ENCODE measurements at places on chromosomes 12 and 14.
A peak's percentile ranks its signal among the peaks of the same experiment; 100 is the strongest.

DNA sequence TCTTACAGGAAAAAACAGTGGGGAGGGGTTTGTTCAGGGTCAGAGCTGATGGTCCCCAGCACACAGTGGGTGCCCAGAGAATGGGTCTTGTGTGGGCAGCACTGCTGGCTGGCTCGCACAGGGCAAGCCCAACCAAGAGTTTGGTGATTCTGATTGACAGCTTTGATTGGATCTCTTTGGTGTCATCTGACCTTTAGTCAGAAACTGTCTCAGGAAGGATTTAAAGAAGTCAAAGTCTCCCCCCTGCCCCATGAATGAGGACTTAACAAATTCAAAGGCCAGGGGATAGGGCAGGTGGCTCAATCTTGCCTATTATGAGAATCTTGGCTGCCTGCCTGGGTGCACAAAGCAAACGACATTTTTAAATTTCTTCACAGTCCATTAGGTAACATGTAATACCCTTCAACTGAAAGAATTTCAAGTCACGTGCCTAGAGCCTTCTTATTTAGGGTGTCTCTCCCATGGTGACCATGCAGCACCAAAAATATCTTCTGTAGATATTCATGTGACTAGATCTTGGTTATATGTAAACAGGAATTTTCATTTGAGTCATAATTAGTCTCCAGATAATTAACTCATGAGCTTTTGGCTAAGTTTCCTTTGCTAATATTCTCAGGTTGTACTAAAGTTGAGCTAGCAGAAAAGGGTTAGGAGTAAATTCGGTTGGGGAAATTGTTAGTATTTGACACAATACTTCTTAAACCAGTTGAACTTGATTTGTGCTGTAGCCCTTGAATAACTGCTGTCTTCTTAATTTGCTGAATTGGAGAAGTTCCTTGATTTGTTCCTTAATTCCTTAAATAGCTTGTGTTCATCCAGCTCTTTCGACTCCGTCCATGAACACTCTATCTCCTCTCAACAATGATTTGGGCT is 54.5 kb upstream of the HECTD1 start:
- DNase-seq = no peak

DNA sequence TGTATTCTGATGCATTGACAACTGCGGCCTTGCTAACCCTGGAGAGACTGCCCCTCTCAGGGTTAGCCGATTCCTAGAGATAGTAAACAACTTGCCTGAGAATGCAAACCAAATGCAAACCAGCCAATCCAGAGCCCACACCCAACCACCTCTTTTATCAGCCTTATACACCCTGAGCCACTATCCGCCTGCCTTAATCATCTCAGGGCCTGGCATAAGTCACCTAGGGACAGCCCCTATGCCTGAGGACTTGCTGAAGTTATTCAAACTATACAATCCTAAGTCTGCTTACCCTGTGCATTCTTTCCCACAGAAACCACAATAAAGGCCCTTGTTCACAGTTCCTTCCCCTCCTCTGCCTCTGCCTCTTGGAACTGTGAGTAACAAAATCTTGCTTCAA is 177.2 kb downstream of the KCNA5 start:
- DNase-seq = no peak

GRCh38 chr14:36522972-36523715 is 3.1 kb upstream of the NKX2-1 start:
- DNase-seq = no peak

GRCh38 chr14:20499108-20499507 is 6.2 kb upstream of the RNASE10 start:
- DNase-seq = no peak

DNA sequence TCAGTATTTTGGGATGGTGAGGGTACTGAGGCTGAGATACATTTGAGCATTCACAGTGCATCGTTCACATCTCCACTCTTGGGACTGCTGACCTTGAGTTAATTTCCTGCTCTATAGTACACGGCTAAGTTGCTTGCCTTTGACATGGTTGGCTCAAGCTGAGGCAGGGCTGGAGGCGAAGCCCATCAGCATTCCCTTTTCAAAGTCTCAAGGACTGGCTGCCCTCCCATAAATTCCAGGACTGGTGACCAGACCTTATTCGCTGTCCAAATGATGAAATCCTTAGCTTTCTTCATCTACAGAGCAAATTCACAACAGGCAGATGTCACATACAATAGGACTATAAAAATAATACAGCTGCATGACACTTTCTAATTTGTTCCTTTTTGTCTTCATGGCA is 85.9 kb downstream of the SSPN start:
- DNase-seq = no peak

DNA sequence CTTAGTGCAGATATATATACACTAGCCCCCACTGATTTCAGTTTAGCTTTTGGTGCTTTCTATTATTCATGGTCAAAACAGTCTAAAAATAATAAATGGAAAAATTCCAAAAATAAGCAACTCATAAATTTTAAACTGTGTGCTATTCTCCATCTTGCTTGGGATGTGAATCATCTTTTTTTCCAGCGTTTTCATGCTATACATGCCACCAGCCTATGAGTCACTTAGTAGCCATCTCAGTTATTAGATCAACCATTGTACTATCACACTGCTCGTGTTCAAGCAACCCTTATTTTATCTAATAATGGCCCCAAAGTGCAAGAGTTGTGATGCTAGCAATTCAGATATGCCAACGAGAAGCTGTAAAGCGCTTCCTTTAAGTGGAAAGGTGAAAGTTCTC is 73.9 kb upstream of the KRR1 start:
- no peak for DNase-seq

DNA sequence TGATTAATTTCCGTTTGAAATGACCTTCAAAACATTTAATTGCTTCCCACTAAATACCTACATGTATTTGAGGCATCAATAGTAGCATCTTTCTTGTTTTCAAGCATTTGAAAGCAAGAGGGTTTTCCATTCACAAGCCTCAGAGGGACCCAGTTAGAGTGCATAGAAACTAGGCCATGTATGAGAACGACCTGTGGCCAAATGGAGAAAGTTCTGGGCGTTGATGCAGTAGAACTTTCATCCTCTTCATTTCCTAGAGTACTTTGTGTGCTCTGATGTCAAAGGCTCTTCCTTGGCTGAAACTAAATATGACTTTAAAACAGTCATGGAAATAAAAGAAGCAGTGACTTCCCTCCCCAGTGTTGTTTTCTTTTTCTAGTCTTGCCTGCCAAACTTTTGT is 944 bp upstream of the DHRS7 start:
- no peak for DNase-seq

DNA sequence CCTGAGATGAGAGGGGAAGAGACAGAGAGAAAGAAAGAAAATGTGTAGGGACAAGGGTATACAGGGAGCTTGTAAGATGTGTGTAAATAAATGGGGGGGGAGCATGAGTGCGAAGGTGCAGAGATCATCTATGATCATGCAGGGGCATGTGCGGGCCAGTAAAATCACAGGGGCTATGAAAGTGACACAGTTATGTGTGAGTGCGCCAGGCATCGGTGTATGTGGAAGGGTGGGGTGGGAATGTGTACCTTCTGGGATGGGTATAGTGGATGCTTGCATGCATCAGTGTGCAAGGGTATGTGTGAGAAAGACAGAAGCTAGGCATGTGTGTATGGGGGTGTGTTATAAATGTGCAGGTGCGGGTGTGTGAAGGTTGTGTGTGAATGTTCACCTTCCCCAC is 18.4 kb upstream of the KRT78 start:
- DNase-seq = no peak

DNA sequence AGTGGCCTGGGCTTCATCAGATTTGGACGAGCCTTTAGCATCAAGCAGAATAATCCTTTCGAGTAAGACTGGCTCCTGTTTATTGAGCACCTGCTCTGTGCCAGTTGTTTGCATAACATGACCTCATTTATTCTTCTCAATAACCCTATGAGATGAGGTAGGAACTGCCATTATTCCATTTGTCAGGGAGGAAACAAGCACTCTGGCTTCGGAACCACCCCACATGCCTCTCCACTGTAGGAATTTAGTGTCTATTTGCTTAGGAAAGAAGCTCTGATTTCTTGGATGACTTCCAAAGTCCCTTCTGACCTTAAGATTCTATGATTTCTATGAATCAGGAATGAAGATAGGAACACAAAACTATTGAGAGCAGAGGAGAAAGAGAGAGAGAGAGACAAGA is 11.0 kb downstream of the SAMD4A start:
- DNase-seq = no peak

DNA sequence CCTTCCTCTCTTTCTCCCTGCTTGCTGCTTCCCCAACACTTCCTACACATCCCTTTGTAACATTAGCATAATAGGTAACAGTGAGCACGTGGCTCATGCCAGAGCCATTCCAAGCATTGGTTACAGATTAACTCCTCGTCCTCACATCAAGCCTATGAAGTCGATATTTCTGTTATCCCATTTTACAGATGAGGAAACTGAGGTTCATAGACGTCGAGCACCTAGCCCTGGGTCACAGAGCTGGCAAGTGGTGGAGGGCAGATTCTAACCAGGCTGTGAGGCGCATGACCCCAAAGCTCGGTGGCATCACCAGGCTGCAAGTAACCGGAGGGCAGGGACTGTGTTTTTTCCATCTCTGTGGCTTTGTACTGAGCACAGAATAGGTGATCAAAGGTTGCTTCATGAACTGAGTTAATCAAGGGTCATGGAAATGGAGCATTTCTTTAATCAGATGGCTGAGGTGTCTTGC is 5.7 kb upstream of the SERPINA1 start:
- DNase-seq = no peak

DNA sequence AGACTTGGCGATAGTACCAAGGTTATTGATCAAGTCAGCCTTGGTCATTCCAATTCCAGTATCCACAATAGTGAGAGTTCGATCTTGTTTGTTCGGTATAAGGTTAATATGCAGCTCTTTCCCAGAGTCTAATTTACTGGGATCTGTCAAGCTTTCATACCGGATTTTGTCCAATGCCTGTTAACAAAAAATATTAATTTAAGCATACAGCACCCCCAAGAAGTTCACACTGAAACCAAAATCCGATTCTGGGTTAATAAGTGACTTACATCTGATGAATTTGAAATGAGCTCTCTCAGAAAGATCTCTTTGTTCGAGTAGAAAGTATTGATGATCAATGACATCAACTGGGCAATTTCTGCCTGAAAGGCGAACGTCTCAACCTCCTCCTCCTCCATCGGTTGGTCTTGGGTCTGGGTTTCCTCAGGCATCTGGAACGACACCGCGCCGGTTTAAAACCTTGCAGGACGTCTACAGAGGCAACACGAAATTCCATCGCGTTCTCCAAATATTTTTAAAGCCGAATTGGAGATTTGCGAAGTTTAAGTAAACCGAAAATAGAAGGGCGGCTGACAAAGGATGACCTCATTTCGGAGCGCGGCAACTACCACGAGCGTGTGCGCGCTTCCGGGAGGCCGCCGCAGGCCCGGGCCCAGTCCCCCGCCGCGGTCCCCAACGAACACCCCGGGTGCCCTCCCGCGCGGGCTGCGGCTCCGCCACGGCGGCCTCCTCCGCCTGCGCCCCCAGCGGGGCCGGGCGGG is 716 bp downstream of the HSP90AA1 start:
- DNase-seq = peak; percentile 71

- DNase-seq = no peak
Observed at GRCh38 chr12:121255433-121255832, 41.1 kb downstream of the CAMKK2 start.

DNA sequence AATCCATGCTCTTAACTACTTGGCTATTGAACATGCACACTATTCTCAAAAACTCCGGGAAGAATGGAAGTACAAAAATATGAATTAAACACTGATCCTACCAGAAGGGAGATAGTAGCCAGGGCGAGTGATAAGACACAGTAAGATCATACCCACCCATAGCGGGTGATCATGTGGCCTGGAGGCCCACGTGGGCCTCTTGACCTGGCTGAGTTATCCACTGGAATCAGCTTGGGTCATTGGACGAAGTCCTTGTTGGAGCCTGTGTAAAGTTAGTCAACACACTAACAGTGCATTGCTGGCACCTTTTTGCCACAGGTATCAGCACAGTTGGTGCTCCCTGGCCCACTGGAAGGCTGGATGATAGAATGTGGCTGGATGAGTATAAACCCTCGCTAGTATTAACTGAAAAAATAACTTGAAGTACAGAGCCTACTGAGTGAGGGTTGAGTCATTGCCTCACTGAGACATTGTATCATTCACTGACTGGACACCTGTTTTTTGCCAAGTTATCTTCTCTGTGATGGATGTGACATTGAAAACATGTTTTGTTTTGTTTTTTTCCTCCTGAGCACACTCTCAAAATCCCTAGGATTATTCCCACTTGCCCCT is 149.2 kb upstream of the FUT8 start:
- no peak for DNase-seq

- DNase-seq = no peak
Observed at GRCh38 chr14:92499234-92499633, 14.3 kb upstream of the RIN3 start.

DNA sequence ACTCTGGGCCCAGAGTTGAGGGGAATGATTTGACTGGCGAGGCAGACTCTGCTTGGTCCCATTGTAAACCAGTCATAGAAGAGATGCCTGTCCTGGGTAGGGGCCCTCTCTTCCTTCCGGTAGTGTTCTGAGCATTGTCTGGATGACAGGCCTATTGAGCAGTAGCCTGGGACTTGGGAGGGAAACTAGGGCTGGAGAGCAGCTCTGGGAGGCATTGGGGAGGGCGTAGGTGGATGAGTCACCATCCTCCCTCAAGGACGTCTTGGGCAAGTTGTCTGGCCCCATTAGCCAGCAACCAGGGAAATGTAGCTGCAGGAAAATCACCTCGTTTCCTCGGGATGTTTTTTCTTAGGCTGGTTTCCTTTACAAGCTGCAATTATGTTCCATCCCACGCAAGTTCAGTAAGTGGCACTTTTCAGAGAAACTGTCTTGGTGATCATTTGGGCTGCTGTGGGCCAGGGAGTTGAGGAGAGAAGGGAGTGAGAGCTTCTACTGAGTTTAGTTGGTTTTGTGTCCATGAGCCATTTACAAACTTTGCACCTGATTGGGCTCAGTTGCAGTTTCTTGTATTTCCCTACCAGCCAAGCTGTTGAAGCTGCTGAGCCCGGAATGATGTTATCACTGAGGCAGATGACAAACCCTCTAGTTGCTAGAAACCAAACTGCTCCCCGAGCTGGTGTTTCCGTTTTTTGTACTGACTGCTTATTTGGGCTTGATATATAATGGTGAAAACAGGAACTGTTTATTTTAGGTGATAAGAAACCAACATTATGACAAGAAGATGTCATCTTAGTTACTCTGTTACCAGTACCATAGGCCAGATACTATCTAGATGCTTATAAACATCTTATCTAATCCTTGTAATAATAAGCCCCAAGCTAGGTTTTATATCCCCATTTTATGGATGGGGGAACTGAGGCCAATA is 147.6 kb downstream of the CHST11 start:
- DNase-seq = peak; percentile 35

GRCh38 chr12:29509503-29509902 is 12.0 kb upstream of the OVCH1 start:
- DNase-seq = no peak
